ENCODE measurements at places on chromosomes 2 and 18.

- DNase-seq = peak; percentile 7
Measured at GRCh38 chr2:10688921-10689807, 611 bp downstream of the NOL10 start.

DNA sequence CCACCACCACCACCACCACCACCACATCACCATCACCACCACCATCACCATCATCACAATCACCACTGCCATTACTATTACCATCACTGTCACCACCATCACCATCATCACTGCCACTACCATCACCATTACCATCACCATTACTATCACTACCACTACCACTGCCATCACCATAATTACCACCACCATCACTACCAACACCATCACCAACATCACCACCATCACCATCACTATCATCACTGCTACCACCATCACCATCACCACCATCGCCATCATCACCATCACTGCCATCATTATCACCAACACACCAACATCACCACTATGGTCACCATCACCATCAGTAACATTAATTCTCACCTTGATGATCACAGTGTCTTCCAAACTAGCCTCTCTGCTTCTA is 291.4 kb downstream of the TGIF1 start:
- DNase-seq = no peak

- DNase-seq = no peak
Measured at GRCh38 chr18:10488017-10488416, 33.6 kb downstream of the APCDD1 start.

DNA sequence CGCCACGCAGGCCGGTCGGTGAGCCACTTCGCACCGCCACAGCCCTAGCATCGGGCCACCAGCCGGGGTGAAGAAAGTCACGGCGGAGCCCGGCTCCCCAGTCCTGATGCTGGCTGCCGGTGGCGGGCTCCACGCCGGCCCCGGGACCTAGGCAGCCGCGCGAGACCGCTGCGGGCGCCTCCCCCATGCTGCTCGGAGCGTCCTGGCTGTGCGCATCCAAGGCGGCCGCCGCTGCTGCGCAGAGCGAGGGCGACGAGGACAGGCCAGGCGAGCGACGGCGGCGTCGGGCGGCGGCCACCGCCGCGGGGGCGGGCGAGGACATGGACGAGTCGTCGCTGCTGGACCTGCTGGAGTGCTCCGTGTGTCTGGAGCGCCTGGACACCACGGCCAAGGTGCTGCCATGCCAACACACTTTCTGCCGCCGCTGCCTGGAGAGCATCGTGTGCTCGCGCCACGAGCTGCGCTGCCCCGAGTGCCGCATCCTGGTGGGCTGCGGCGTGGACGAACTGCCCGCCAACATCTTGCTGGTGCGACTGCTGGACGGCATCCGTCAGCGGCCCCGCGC is 433 bp downstream of the SH3RF3 start:
- no peak for DNase-seq

- DNase-seq = no peak
Measured at GRCh38 chr18:34281290-34281689, 56.6 kb upstream of the NOL4 start.

DNA sequence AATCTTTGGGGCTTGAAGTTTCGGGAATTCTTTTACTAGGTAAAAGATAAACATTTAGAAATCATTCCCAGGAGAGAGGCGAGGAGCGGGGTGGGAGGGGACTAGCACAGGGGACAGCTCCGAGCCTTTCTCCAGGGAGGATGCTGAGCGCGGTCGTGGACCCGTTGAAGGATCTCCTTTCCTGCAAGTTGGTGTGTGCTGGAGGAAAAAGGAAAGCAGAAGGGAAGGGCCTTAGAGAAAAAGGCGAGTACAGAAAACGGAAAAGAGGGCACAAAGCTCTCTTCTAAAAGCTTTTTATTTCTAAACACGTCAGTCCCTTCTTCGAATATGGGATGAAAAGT is 640 bp downstream of the SLC39A6 start:
- DNase-seq = no peak

All from stimulated activated CD4-positive, alpha-beta T cell treated with anti-CD3 and anti-CD28 coated beads, Interleukin-15, amount 100 ng/mL, for 1 hour (primary cell).